ENCODE measurements at places on chromosomes 5 and 9.

GRCh38 chr9:89781838-89782540 is 177.2 kb downstream of the GADD45G start:
- DNase-seq: no peak

GRCh38 chr9:129068990-129069861 is 11.7 kb upstream of the DOLPP1 start:
- no peak for DNase-seq

- no peak for DNase-seq
These were observed 275.1 kb upstream of the PTGER4 start for GRCh38 chr5:40404613-40405012.

DNA sequence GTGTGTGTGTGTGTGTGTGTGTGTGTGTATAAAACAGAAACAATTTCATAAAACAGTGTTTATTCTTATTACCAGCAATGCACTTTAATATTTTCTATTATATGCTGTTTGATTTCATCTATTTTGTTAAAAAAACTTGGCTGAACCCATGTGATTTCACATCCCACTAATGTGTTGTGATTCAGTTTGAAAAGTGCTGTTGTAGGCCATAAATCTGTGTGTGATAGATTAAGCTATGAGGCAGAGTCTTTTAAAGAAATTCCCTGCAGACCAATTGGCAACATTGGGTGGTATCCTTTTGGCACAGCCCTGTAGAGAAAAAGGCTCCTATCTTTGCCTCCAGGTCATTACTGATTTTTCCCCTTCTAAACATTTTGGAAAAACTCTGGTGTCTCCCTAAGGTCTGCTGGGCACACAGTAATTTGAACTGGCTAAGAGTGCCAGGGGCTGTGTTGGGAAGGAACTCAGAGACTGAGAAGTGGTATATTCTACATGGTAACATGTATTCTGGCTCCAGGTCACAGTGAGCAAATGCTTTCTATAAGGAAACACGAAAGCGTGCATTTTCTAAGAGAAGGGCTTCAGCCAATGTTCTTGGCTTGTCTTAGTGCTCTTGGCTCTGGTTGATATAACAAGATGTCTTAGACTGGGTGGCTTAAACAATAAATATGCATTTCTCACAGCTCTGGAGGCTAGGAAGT is 4.5 kb downstream of the CAMK4 start:
- DNase-seq: no peak

GRCh38 chr5:18792145-18792544 is 1157.9 kb downstream of the TAF11L14 start:
- DNase-seq: no peak

Measured in NCI-H460 (cell line).